ENCODE measurements at places on chromosomes 1 and 21.

GRCh38 chr1:31742462-31743212 is 21.5 kb downstream of the ADGRB2 start:
- DNase-seq, result no peak

DNA sequence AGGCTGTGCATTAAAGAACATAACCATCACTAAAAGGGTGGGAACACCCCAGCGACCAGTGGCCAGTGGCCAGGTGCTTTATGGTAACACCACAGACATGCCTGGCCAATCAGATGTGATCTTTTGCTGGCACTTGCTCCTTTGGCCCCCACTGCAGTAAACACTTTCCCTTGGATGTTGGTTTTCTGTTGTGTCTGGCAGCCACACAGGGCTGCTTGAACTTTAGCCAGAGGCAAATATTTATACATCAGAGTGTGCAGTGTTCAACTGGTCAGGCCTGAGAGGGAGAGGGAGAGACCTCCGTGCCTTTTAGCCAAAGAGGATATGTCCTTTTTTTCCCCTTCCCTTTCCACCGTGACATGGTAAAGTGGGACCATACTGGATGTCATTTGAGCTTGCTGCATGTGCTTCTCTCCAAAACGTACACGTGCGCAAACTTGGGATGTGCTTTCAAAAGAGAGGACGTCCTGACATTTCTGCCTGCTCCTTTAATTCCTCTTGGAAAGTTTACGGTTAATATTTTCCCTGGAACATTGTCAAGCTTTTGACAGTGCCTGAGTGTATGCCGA is 101.2 kb downstream of the NFIA start:
- no peak for DNase-seq

DNA sequence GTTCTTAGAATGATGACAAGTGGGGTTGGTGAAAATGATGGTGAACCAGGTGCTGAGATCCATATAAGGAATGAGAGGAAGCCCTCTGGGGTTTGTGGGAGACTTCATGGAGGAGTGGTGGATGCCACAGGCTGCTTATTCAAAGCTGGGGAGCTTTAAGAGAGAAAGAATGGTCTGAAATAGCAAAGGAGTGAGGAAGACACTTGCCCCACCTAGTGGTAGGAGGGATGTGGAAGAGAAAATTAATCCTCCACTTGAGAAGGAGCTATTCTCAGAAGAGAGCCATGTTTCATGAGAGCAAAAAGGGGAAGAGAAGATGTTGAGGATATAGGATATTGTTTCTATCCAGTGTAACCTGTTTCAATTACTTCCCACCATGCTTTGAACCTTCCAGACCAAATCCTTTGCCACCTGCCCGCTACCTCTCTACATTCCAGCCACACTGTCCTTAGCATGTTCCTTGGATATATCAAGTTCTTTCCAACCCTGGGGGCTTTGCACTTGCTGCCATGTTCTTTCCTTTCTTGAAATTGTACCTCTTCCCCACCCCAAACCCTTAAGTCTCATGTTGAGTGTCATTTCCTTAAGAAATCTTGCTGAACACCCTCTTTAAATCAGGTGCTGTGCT is 19.6 kb upstream of the ZNF648 start:
- DNase-seq, result peak; percentile 55

DNA sequence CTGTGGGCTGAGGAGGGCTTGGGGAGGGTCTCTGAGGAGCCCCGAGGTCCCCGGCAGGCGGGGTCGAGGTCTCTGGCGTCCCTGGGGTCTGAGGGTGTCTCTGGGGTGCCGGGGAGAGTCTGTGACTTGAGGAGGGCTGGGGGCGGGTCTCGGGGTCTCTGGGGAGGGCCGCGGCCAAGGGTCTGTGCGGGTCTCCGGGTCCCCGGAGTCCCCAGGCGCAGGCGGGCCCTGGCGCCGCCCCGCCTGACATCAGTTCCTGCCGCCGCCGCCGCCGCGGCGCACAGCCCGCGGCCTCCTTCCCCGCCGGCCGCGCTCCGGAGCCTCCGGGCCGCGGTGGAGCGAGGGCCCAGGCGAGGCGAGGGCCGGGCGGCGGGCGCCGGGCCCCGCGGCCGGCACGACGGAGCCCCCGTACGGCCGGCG is at the start of gene PLEKHM2:
Gene PLEKHM2, plus strand, starts transcription at position 279 of the 420 bp plus-strand sequence. CDS start 239 bp downstream, outside the sequence.
- DNase-seq, result peak; percentile 43

DNA sequence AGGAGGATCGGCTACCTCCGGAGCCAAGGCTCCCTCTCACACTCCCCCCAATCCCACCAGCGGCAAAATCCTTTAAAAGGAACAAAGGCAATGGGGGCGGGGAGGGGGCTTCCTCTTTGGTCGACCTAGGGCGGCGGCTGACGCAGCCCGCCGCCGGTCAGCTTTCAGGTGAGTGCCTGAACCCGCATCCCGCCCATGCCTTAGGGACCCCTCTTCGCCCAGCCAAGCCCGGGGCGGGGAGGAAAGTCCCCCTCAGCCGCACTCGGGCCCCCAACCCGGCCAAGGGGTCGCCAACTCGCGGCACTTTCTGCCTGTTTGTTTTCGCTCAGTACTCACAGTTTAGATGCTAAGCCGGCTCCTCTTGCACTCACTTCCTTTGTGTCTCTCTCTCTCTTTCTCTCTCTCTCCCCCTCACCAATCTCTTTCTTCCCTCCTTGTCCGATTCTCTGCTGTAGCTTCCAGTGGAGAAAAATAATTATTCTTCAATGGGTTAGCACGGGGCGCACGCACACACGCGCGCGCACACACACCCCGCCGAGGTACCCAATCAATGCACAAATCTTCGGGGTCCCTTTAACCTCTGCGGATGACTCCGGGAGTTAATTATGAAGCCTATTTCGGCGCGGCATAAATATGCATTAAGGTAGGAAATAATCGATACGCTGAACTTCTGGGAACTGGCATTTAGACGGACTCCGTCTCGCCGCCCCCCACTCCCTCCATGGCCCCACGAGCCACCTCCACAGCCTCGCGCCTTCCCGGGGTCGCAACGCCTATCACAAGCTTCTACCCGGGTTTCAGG is at the start of gene BLACAT1:
Gene BLACAT1, minus strand, starts transcription at position 465 of the 802 bp plus-strand sequence.
- no peak for DNase-seq

GRCh38 chr1:210074904-210075303 is 136.9 kb downstream of the SYT14 start:
- DNase-seq, result no peak

GRCh38 chr1:204940591-204940990 is 69.9 kb downstream of the NFASC start:
- DNase-seq, result no peak

GRCh38 chr1:47207803-47208373 is 18.1 kb upstream of the PDZK1IP1 start:
- no peak for DNase-seq

- no peak for DNase-seq
These were observed 12.4 kb downstream of the PLPP3 start for GRCh38 chr1:56566994-56567393.

- DNase-seq, result no peak
These were observed 14.0 kb upstream of the UMODL1 start for GRCh38 chr21:42056996-42057689.

GRCh38 chr21:28016571-28016970 is 976.1 kb downstream of the LTN1 start:
- DNase-seq, result no peak

- DNase-seq, result no peak
These were observed 21.3 kb upstream of the S100A10 start for GRCh38 chr1:152014943-152015342.

- no peak for DNase-seq
These were observed 266.9 kb downstream of the PTPRU start for GRCh38 chr1:29502911-29503840.

GRCh38 chr21:40680311-40680710 is 166.6 kb downstream of the DSCAM start:
- peak; percentile 79 for DNase-seq

DNA sequence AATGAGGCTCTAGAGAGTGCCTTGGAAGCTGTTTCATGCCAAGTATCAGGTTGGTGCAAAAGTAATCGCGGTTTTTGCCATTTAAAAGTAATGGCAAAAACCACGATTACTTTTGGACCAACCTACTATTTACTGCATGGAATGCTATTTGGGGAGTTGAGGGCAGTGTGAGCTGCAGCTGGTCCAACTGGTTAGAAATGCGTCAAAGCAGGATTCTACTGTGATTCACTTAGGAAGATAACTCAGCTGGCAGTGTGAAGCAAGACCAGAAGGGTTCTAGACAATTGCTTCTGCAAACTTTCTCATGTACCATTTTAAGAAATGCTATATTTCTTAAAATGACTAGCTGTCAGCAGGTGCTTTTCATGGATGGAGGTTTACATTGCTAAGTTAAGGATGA is 21.2 kb upstream of the PLA2G2C start:
- no peak for DNase-seq

DNA sequence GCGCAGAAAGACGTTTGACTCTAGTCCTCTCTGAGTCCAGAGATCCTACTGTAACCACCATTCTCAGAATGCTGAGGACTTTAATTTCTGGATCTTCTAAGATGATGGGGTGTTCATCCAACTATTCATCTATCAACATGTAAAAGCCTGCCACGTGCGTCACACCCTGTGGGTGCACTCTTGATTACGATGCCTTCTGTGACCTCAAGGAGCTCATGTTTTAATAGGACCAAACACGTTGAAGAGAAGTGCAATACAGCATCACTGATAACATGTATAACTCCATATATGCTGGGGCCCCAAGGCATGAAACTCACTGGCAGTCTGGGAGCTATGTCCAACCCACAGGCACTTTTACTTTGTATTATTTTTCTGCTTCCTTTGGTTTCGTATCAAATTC is 19.0 kb downstream of the KIAA0040 start:
- no peak for DNase-seq

DNA sequence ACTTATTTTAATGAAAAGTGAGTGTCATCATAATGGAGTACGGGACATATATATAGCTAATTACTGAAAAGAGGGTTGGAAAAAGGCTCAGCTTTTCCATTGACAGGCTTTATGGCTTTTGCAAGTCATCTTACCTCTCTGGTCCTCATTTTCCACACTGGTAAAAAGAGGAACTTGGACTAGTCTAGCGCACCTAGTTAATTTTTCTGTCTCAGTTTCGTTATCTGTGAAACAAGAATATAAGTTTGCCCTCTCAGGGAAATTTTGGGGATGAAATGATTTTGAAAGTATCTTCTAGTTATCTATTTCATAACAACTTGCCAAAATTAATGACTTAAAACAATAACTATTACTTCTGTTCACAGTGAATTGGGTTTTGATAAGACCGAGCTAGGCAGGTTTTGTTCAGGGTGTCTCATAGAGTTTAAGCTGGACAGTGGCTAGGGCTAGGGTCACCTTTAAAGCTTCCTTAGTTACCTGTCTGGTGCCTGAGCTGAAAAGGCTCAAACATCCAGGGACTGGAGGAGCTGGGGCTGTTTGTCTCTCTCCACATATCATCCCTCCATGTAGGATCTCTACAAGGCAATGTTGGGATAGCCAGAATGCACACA is 91.7 kb downstream of the TYW3 start:
- peak; percentile 8 for DNase-seq

DNA sequence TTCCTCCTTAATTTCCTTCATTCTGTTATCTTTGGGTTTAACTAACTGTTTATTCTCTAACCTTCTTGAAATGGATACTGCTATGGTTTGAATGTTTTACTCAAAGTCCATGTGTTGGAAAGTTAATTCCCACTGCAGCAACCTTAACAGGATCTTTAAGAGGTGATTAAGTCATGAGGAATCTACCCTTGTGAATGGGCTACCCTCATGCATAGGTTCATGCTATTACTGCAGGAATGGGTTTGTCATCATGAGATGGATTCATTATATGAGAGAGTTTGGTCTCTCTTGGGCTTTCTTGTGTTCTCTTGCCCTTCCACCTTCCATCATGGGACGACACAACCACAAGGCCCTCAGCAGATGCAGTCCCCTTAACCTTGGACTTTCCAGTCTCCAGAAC is 516.9 kb downstream of the ADGRL2 start:
- no peak for DNase-seq

DNA sequence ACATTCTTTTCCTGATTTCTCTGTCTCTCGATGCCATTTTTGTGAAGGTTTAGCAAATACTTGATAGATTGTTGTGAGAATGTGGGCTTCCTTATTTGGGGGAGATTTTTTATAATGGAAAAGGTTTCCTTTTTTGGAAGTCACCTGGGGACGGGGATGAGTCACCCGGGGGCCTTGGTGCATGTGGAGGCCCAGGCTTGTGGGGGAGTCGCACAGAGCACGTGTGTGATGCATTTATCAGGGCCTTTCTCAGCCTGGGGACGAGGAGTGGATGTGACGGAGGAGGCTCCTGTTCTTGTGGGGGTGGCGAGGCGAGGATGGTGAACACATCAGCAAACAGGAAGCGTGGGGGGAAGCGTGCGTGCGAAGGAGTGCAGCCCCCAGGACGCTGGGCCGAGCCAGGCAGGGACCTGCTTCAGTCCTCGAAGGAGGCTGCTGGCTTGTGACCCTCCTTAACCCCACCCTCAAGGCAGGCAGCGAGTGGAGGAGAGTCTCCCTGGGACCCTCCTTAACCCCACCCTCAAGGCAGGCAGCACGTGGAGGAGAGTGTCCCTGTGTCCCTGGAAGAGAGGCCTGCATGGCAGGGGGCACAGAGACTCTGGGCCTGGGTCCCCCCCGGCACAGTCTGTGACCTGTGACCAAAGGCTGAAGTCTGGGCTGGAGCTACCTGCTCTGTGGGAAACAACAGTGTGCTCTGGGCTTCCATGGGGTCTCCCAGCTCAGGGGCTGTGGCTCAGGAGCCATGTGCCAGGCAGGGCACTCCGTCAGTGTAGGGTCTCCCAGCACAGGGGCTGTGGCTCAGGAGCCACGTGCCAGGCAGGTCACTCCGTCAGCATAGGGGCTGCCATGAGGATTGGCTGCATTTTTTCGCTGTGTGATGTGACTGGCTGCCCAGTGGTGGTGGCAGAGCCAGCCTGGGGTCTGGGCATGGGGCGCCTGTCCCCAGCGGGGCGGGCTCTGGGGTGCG is 57.2 kb downstream of the AGPAT3 start:
- no peak for DNase-seq

DNA sequence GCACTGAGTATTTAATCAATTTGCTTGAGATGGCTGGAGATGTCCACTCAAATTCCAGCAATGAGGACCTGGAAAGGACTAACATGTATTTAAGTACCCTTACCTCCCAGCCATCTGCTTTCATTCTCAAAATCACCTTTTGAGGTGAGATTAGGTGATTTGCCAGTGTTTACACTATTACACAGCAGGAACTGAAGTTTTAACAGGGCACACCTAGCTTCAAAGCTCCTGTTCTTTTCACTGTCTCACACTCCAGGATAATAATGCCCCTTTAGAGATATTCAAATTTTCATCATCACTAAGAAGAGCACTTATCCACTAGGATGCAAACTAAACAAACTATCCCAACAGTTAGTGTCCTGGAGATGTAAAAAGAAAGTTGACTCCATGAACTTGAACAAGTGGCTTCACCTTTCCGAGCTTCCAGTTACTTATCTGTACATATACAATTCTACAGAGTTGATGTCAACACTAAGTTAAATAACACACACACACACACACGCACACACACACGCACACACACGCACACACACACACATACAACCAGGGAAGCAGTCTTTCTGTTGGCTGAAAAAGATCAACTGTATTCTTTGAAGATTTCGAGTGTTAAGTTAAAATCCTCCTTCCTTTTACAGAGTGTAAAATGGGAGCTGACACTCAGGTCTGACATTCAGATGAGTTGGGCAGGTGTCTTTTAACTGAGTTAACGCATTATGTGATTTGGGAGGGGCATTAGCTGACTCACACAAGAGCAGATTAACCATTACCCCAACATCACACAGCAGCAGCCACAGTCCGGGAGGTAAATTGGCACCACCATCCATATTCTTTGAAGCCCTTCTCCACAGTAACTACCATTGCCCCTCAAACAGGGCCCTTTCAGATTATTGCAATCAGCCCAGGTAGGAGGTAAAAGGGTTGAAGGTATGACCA is 15.5 kb upstream of the JAK1 start:
- DNase-seq, result no peak

All from MM.1S (cell line).